ENCODE measurements at places on chromosomes 2 and 18.

DNA sequence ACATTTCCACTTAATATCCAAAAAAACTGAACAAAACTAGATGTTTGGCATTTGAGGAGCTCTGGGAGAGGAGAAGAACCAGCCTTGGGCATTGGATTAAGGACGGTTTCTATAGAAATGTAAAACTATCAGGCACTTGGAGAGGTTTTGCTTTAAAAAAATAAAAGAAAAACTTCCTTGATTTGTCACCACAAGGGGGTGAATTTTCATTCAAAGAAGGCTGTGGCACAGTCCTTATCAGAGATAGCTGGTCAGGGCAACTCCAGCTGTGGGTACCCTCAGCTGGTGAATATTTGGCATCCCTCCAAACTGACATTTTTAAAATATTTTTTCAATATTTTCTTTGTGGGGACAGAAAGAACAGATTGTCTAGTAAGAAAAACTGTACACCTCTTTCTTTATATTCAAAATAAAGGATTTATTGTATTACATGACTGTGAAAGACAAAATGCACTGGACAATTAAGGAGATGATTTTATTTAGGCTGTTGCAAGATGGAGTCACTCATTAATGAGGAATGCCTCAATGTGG is 46.1 kb upstream of the TBC1D8 start:
- DNase-seq: peak; percentile 13

DNA sequence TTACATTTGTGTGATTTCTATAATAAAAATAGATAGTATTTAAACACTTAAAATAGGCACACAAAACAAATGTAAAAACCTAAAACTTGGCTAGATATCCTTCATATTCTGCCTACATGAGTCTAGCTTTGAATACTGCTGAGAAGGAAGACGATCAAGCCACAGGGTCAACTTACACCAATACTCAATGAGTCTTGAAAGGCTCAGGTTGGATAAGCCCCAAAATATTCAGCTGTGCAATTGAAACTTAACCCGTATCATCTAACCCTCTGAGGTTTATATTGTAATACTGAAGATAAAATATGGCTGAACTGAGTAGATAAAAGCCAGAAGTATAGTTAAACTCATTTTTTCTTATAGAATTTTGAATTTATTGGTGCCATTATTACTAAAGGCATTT is 313.0 kb upstream of the NRXN1 start:
- no peak for DNase-seq

DNA sequence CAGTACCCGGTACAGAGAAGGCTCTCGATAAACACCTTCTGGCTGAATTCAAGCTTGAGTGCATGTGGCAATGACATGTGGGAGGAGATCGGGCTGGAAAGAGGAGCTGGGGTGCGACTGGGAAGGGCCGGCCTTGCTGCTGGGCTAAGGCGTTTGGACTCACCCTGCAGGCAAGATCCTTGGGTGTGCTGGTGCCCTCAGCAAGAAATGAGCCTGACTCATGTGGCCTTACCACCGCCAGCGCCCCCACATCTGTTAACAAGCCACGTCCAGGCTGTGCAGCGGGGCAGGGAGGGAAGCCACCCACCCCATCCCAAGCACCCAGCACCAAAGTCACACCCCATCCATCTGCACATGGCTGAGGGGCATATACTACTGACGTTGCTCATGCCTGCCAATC is 1.3 kb downstream of the HS1BP3 start:
- peak; percentile 12 for DNase-seq

DNA sequence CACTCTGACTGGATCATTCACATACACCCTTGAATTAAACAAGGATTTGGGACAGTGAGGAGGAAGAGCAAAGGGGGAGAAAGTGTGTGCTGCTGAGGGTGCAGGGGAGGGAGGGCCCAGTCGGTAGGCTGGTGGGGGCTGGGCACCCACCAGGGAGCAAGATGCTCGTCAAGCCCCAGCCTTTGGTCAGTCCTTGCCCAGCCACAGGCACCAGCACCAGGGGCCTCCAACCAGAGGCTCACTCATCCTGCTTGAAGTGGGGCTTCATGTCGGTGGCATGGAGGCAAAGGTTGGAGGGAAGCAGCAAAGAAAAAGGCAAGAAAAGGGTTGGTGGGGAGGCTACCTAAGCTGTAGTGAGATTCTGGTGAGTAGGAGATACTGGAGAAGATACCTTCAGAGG is 21.9 kb downstream of the CDC42EP3 start:
- DNase-seq: no peak

GRCh38 chr2:68709421-68709911 is 25.1 kb upstream of the ARHGAP25 start:
- DNase-seq: peak; percentile 27

DNA sequence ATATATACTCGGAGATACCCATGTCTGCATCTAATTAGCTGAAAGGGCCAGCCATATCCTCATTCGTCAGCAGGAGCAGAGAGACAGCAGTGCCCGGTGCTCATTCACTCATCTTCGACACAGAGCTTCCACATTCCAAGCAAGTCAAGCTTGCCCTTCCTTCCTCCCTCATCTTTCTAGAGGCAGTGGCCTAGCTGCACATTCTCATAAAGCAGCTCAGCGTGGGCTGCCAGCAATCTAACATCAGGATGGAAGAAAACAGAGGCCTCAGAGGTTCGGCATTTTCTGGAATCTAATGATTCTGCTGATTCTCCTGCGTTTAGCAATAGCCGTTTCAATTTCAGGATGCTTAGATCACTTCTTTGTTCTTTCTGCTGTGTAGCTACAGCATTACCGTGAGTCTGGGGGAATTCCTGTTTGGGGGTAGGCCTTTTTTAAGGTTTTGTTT is 68.8 kb downstream of the CLHC1 start:
- no peak for DNase-seq

DNA sequence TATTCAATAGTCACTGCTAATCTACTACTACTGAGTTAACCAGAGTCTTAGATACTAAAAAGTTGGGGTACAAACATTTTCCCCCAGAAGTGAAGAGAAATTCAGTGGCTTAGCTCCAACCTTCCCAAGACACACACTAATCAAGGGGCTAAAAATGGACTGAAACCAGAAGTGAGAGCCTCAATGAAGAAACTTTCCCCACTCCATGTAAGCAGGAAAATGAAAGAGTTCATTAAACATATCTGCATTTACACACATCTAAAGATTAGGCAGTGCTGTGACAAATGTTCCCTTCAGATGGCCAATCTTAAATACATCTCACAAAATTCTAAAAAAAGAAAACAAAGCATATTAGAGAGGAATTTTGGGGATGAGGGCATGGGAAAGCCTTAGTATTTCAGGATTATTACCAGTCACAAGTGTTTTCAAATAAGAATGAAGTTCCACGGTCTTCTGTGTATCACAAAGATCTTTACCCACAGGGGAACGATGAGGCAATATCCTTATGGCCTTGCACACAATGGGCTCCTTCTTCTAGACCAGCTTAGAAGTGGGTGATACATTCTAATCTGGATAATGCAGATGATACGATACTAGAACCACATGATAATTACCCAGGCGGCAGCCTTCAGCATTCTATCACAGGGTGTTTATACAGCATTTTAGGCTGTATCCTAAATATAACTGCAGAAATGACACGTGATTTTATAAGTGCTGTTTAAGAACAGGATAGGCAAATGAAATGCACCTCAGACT is 17.1 kb downstream of the ANKRD44 start:
- no peak for DNase-seq

DNA sequence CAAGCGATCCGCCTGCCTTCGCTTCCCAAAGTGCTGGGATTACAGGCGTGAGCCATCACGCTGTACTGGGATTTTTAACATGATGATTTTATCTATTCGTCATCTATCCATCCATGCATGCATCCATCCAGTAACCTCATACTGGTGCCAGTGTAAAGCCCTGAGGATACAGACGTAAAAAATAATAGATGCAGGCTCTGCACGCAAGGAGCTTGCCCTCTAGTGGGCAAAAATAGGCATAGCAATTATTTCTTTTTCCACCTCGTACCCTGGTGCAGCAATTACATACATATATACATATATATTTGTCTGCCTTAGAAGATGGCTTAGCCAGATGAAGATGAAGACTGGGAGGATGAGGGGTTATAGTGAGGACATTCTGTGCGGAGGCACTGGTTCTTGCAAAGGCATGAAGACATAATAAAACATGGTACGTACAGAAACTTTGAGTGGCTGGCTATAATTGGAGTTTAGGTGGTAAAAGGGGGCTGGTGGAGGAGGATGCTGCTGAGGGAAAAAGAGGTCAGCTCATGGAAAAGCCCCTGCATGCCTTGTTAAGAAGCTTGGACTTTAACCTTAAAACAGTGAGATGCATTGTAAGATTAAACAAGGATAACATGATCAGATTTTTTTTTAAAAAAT is 19.6 kb upstream of the RPIA start:
- DNase-seq: peak; percentile 66

DNA sequence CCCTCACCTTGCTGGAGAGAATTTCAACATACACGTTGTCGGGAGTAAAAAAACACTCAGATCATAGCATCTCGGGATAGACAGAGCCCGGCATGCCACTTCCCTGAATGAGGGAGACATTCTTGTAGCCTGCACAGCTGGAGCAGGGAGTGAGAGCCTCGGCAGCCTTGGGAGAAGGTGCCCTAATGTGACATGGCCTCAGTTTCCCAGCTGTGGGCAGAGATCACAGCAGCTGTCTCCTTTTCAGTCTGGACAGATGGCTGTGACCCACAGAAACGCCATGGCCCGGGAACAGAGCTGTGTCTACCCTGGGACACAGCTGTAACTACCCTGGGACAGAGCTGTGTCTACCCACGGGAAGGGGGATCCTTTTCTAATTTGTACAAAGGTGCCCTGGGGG is 55.9 kb downstream of the HS1BP3 start:
- DNase-seq: no peak

DNA sequence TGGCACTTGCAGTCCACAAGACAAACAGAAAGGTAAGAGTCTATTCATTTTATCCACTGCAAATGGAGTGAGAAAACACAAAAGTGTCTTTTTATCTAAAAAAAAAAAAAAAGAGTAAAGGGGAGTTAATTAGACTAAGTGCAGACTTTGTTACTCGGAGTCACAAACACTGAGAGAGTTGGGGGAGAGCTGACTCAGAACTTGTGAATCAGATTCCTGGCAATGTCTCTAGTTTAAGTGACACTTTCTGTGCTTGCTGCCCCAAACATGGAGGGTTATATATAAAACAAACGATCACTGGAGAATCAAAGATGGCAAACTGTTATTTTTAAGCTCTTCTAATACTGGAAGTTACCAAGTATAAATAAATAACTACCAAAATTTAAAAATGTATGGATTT is 505.8 kb upstream of the NRP2 start:
- DNase-seq: no peak

DNA sequence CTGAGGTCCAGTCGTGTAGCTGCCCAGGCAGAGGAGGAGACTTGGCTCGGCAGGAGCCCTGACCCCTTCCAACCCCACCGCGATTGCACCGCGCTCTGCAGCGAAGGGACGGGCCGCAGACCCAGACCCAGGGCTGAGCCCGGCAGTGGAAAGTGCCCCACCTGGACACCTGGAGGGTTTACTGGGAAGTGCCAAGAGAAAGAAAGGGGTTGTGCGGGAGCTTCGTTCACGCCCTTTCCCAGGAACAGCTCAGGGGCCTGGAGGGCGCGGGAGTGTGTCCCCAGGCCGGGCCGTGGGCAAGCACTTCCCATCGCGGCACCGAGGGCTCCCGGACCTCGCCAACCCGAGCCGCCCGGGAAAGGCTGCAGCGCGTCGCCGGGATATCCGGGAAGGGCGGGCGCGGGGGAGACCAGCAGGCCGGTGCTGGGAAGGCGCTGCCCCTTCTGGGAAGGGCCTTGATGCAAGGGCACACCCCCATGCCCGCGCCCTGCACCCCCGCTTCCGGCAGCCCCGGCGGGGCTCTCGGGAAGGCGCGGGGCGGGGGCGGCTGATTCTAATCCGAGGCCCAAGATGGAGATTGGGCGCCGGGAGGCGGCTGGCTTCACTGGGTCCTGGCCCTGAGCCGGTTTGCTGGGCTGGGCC is 36.1 kb upstream of the MRPL33 start:
- no peak for DNase-seq

DNA sequence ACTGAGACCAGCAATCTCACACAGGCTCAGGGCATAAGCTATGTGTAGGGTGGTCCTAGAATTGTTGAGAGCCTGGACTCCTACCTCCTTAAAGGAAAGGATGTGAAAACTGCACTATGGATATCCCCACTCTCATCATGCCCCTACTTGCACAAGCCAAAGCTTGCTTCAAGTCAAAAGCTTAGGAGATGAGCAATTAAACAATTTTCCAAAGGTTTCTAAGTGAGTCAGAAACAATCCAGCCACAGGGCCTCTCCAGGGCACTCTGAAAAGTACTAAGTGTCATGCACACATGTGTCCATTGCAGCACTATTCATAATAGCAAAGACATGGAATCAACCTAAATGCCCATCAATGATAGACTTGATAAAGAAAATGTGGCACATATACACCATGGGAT is 215.4 kb downstream of the AFF3 start:
- DNase-seq: no peak

GRCh38 chr2:8606226-8606625 is 75.6 kb upstream of the ID2 start:
- no peak for DNase-seq

- DNase-seq: no peak
These were observed 11.7 kb upstream of the ACTR2 start for GRCh38 chr2:65215946-65216345.

- DNase-seq: no peak
These were observed 1.1 kb downstream of the EMILIN1 start for GRCh38 chr2:27079233-27080139.

DNA sequence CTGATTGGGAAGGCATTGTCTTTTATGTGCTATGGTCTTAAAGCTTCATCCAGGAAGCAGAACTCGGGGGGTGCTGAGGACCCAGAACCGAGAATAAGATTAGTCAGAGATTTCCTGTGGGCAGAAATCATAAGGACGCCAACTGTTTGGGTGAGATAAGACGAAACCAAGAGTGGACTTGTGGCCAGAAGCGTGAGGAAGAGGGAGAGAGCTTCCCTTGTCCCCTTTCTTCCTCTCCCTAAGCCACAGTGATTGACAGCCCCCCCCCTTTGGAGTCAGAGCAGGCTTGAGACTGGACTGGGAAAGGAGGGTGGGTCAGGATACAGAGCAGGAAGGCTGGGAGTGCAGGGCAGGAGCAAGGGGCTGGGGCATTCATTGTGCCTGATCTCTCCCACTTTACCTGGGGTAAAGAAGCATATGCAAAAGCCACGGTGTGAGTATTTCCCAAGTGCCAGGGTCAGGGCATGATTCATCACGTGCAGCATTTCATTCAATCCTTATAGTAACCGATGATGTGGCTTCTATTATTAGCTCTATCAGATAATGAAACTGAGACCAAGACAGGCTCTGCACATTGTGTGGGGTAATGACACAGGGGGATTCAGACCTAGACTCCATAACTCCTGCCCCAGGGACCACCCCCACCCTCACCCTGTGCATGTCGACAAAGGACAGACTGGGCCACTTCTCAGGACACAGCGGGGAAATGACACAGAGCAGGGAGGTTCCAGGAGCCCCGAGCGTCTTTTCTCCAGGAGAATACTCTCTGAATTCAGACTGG is 3.0 kb upstream of the IL1RN start:
- DNase-seq: no peak
